ENCODE measurements at places on chromosomes 11 and 22. TPM values are rescaled to one million over a fixed set of nuclear protein-coding genes. Genes with fewer than 3 reads are reported as not detected.

TYR gene
- total RNA-seq: not detected

CDCA5 gene
- 71.6 TPM for total RNA-seq

KRTAP5-9 gene
- total RNA-seq: not detected

RFPL3 gene
- not detected for total RNA-seq

SOX10 gene
- not detected for total RNA-seq

SLC25A17 gene
- 23.1 TPM for total RNA-seq

PLEKHB1 gene
- 0.85 TPM for total RNA-seq

TPCN2 gene
- total RNA-seq: 9.1 TPM

NUP98 gene
- total RNA-seq: 65.5 TPM

GAS2 gene
- total RNA-seq: 0.41 TPM

SYT7 gene
- 0.71 TPM for total RNA-seq

CD3G gene
- total RNA-seq: not detected

C11orf97 gene
- total RNA-seq: not detected

CHRNA10 gene
- 1.8 TPM for total RNA-seq

DAGLA gene
- 6.4 TPM for total RNA-seq

WBP2NL gene
- total RNA-seq: not detected

CRYBB3 gene
- not detected for total RNA-seq

PRR33 gene
- total RNA-seq: not detected

NXPE2 gene
- total RNA-seq: not detected

HOATZ gene
- not detected for total RNA-seq

MYRF gene
- total RNA-seq: 14.8 TPM

NOX4 gene
- not detected for total RNA-seq

TENM4 gene
- 0.01 TPM for total RNA-seq

ARHGAP32 gene
- total RNA-seq: 3.1 TPM

FAM111B gene
- total RNA-seq: 7.4 TPM

ALG12 gene
- total RNA-seq: 11.1 TPM

MUC2 gene
- 0.93 TPM for total RNA-seq

EHF gene
- 0.20 TPM for total RNA-seq

POU2AF1 gene
- not detected for total RNA-seq

MIAT gene
- 0.34 TPM for total RNA-seq

TOMT gene
- not detected for total RNA-seq

HBE1 gene
- total RNA-seq: not detected

OR8G5 gene
- not detected for total RNA-seq

OR2D2 gene
- not detected for total RNA-seq

CRYAB gene
- 7.1 TPM for total RNA-seq

ARHGEF17 gene
- 8.5 TPM for total RNA-seq

PANX3 gene
- total RNA-seq: not detected

SELENOO gene
- 18.0 TPM for total RNA-seq

APOL3 gene
- total RNA-seq: 0.45 TPM

OR51B5 gene
- total RNA-seq: not detected

MIOX gene
- not detected for total RNA-seq

IGHMBP2 gene
- total RNA-seq: 16.6 TPM

LRRC4C gene
- not detected for total RNA-seq

SLC35F2 gene
- total RNA-seq: 44.4 TPM

SCN4B gene
- total RNA-seq: 0.07 TPM

PGM2L1 gene
- 14.4 TPM for total RNA-seq

TBX10 gene
- total RNA-seq: not detected

GPR83 gene
- total RNA-seq: 0.22 TPM

PHOX2A gene
- not detected for total RNA-seq

CAPN5 gene
- total RNA-seq: 7.2 TPM

CNGA4 gene
- not detected for total RNA-seq
